ENCODE measurements at places on chromosomes 6 and 20.

DNA sequence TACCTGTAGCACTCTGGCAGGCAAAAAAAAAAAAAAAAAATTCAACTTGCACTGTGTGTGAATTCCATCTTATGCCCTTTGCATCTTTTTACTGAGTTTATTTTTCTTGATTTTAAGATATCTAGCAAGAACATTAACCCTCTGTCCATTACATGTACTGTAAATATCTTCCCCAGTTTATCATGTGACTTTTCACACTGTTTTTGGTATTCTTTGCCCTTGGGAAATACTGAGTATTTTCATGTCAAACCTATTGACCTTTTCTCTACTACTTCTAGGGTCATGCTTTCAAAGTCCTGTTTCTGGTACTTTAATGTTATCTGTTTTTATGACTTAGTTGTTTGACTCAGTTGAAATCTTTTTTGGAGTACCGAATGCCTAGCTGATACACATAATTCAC is 843 bp upstream of the HUS1B start:
- no peak for DNase-seq

DNA sequence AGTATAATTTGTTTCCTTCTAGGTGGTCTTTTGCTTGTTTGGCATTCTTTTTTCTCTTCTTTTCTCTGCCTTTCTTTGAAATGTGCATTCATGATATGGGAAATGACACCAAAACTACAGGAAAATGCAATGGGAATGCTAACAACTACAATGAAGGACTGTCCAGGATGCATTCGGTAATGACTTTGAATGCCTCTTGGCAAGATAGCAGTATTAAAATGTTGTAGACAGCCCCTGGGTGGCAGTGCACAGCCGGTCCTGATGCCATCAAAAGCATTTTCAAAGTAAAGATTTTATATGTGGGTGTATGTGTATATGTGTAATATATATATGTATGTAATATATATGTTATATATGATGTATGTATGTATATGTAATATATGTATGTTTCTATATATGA is 218.8 kb upstream of the MMS22L start:
- no peak for DNase-seq

DNA sequence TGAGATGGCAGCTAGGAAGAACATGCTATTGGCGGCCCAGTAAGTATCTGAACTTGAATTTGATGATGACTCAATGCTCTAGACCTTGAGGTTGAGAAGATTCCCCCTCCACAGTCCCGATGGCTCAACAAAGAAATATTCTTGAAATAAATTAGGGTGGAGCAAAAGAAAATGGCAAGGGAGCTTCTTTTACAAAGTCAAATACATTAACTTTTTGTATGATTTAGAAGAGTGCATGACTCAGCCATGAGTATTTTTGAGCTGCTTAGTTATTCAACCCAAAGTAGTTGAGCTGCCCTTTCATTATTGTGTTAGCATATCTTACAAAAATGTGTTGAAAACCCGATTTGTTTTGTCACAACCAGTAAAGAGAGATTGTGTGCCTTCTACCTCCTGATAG is 7.6 kb downstream of the TFAP2C start:
- DNase-seq: no peak

- no peak for DNase-seq
Observed at GRCh38 chr20:46849751-46850150, 44.9 kb upstream of the EYA2 start.

- no peak for DNase-seq
Observed at GRCh38 chr6:154534531-154534930, 24.0 kb upstream of the CNKSR3 start.

DNA sequence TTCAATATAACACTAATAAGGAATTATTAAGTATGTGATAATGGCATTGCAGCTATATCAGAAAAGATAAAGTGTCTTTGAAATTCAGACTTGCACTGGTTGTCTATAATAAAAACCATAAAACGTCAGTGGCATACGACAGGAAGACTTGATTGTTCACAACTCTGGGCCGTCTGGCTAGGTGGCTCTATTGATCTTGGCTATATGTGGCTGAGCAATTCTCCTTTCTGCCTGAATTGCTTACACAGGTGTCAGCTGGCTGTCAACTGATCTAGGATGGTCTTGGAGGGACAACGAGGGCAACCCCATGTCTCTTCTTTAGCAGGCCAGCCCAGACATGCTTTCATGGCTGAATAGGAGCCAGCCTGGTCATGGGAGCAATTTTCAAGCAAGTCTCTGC is 359.1 kb downstream of the QKI start:
- no peak for DNase-seq

GRCh38 chr6:8819446-8819845 is 384.1 kb upstream of the SLC35B3 start:
- no peak for DNase-seq

DNA sequence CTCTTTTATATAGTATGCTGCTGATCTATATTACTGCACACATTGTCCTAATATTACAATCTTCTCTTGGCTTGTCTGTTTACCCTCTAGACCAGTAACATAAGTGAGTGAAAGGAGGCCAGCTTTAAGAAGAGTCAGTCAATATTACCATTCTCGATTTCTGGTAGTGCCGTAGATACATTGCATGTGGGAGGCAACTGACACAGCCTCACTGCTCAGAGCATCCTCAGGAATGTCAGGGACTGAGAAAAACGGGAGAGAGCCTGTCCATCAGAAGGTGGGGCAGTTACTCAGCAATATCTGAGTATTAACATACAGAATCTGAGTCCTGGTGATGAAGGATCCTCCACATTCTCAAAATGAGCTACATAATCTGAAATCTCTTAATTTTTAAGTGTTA is 259.9 kb downstream of the GJA1 start:
- DNase-seq: no peak

- DNase-seq: no peak
Observed at GRCh38 chr6:44430326-44430725, 42.8 kb downstream of the CDC5L start.

DNA sequence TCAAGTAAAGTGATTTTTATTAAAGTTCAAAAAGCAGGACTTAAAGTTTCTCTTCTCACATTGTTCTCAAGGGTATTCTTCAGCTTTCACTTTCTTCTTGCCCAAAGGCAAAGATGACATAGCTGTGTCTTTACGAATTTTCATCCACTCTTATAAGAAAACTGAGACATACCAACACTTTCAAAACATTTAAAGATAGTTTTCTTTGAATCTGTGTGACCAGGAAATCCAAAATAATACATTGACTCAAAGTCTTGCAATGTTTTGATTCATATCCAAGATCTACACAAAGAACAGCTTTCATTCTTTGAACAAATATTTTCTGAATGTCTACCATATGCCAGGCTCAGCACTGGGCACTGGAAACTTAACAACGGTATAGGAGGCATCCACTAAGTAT is 117.9 kb downstream of the SIM1 start:
- DNase-seq: no peak

DNA sequence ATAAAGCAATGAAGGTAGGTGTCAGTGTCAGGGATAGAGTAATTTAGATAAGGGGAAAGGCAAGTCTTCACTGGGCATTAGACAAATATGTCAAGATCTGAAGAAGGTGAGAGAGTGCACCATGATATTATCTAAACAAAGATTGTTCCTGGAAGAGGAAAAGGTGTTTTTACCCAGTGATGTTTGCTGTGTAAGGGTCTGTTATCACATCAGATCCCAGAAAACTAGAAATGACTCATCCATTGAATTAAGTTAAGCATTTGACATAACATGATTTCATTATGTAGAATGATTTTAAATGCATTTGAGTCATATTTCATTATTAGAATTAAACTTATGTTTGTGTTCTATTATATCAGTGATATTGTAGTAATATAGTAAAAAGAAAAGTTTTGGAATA is 1279.5 kb upstream of the CITED2 start:
- no peak for DNase-seq

DNA sequence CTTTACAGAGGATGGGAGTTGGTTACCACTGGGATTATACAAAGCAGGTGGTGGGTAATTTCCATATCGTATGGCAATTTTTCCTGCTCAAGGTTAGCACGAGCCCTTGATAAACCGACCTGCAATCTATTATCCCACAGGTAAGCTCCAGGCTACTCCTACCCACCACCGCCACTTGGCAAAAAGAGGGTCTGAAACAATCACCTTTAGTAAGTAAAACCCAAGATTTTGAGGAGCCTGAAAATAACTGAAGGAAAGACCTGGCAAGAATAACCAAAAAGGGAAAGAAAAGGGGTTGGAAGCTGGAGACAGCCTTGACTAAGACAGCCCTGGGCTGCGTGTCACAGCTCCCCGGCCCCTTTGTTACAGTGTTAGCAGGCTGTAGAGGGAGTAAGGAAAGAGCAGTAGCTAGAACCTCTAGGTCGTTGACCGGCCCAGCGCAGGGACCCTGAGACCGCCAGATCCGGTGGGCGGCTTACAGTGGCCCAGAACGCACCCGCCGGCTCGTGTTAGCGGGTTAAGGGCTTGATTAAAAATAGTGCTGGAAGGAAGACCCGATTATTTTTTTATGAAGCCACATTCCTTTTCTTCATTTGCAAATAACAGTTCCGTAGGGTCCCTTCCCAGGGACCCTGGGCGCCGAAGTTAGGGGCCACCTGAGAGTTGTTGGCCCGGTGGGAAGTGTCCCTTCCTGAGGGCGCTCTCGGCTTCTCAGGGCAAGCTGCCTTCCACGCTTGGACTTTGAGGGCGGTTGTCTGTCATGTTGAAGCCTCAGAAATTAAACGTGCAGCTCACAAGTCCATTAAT is 30.5 kb downstream of the TFAP2B start:
- no peak for DNase-seq

DNA sequence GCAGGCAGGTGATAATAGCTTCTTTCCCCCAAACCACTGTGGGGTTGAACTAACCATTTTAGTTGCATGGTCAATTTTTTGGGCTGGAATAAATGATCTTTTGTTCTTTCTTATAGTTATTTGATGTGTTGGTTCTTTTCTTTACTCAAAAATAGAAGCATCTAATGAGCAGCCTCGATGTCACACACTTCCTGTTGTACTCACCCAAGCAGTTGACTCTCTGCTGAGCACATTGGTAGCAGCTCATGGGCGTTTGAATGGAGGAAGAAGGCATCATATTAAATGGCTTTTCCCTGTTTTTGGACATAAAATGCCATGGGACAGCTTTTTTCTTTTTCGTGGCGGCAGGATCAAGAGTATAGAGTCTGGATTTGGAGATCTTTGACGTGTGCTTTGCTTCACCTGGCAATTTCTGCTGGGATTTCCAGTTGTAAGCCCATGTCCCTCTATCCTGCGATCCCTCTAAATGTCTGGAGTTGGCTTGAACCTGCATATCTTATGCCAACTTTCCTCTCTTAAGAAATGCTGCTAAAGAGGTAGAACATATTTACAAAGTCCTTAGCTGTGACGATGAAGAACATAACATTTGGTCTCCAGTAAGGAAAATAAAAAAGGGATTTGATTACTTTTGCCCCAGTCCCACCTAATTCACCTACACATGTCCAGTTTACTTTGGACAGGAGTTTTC is 268.3 kb downstream of the PRL start:
- no peak for DNase-seq

All from caudate nucleus (tissue), 63 donors.